ENCODE measurements at places on chromosomes 5 and 9.

DNA sequence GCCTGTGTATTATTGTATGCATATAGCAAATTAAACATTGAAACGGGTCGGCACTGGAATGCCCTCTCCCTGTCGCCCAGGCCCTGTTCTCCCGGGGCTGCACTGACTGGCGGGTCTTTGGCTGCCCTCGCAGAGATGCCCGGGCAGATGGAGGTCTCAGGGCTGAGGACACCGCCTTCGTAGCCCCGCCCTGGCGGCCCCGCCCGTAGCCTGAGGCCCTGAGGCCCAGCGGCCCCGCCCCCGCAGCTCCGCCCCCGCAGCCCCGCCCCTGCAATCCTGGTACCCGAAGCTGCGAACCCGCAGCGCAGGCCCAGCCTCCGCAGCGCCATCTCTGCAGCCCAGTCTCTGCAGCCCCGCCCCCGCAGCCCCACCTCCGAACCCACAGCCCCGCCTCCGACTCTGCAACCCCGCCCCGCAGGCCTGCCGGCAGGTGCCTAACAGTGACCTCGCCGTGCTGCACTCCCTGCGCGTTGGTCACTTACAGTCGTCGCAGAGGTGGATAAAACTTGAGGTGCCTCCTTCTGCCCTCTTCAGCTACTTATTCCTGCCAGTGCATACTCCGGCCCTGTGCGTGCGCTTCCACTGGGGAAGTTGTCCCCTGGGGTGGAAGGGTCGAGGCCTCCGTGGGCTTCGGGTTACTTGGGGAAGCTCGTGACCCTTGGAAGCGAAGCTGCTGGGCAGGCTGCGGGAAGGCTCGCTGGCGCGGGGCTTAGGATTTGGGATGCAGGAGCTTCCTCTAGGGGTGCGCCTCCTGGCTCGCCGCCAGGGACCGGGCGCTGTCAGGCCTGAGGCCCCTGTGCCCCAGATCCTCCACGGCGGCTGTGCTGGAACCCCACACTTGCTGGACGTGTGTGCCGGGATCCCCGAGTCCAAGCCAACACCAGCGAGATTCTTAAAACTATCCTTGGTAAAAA lies 72.3 kb downstream of the ICE1 start:
- DNase-seq = peak; percentile 91

DNA sequence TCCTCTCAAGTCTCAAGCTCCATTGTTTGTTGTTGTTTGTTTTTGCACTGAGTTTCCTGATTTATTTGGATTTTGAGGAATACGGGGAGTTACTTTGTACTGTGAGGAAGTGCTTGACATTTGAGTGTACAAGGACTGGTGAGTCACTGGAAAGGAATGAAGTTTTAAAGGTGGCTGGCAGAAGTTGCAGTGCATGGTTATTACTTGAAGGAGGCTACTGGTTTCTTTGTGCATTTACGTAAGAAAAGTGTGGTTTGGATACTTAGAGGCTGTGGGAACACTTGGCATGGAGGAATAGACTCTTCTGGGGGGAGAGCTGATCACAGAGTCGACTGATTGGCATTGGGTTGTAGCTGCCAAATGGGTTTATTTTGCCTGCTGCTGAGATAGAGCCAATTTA lies 919.0 kb downstream of the TAF11L14 start:
- DNase-seq = peak; percentile 39

DNA sequence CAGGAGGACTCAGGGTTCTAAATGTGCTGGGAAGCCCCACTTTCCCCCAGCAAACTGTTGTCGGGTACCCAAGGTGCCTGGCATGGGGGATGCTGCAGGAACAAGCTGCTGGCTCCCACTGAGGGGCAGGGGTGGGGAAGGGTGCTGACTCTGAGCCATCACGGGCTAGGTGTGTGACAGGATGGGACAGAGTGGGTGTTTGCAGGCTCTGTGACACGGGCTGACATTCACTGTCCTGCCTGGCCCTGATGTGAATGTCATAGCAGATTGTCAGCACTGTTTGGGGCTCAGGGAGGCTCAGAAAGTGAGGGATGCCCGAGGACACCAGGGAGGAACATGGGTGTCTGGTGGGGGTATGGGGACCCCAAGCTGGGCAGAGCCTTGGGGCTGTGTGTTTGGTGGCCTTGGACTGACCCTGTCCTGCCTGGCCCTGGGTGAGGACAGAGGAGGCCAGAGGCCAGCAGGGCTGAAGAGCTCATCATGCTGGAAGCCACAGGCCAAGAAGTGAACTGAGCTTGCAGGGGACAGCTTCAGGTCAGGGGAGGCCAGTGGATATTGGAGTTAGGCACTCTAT lies 20.6 kb downstream of the WNK2 start:
- no peak for DNase-seq

GRCh38 chr9:93268551-93269314 lies 84.8 kb downstream of the WNK2 start:
- no peak for DNase-seq

DNA sequence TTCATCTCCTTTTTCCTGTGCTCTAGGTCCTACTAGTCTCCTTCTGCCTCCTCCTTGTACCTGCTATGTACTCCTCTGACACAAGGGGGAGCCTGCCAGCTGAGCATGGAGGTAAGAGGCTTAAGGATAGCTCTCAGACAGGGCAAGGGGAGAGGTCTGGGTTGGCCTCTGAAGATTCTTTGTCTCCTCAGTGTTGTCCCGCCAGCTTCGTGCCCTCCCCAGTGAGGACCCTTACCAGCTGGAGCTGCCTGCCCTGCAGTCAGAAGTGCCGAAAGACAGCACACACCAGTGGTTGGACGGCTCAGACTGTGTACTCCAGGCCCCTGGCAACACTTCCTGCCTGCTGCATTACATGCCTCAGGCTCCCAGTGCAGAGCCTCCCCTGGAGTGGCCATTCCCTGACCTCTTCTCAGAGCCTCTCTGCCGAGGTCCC lies 3.8 kb downstream of the CREB3 start:
- DNase-seq = peak; percentile 94

- no peak for DNase-seq
Observed at GRCh38 chr5:71662381-71662780, 56.7 kb upstream of the CARTPT start.

DNA sequence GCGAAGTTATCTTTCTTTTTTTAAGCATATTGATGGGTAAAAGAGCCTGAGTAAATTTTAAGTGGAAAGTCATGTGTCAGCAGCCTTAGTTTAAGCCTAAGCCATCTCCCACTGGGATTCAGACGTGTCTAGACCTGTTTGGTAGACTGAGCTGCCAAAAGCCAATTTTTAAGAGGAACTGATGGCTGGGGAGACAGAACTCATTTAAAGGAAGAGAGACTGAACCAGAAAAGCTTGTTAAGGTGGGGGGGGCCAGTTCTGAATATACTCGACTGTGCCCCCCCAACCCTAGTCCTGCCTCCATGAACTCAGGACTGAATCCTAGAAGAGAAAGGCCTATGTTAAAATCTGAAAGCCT lies 58.3 kb upstream of the PLPP1 start:
- DNase-seq = no peak

DNA sequence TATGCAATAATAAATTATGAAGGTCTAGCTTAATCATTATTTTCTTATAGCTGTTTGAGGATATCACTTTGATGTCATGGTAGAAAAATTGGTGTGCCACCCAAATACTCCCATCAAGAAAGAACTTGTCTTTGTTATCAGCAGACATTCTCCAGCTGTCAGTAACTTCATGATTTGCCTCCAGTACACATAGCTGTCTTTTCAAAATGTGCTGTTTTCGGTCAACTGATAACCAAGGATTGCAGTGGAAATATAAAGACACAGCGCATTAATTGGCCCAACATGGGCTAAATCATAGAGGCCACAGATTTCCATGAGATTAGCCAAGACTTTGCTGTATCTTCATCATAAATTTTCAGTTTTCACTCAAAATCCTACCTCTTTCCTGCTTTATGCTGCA lies 993.5 kb upstream of the SEMA6A start:
- no peak for DNase-seq

DNA sequence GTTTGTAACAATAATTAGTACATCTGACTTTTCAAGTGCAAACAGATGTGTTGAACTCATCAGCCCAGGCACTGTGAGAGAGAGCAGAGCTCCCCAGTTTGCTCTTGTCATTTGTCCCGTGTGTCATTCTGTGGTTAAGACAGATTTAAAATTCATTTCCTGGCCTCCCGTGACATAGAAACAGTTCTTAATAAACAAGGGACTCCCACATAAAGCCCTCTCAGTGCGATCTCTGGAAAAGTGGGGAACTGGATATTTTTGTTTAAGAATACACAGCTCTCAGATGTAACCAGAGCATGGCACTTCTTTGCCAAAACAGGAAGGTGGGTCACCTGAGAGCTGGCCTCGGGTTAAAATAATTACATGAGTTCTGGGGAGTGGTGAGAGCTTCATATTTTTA lies 58.6 kb downstream of the PRKACG start:
- DNase-seq = no peak

GRCh38 chr9:76379494-76379893 lies 14.7 kb downstream of the RFK start:
- peak; percentile 47 for DNase-seq

- DNase-seq = no peak
Observed at GRCh38 chr5:56415356-56415765, 182.2 kb upstream of the ANKRD55 start.

- DNase-seq = no peak
Observed at GRCh38 chr9:13904311-13904710, 409.6 kb downstream of the NFIB start.

GRCh38 chr9:114410910-114411309 lies 23.1 kb upstream of the AKNA start:
- DNase-seq = no peak
